ENCODE measurements at places on chromosomes 16 and 17. TPM values are rescaled to one million over a fixed set of nuclear protein-coding genes. Genes with fewer than 3 reads are reported as not detected.

The CHTF18 gene
- total RNA-seq, result 32.7 TPM

The PRCD gene
- 2.2 TPM for total RNA-seq

The CLDN7 gene
- total RNA-seq, result 11.3 TPM

The GNAO1 gene
- total RNA-seq, result 0.17 TPM

The FBXL16 gene
- total RNA-seq, result 0.45 TPM

The LITAFD gene
- not detected for total RNA-seq

The KRTAP4-4 gene
- not detected for total RNA-seq

The NGFR gene
- total RNA-seq, result under 0.01 TPM

The TBX6 gene
- total RNA-seq, result 0.15 TPM

The DYNLRB2 gene
- total RNA-seq, result not detected

The IGSF6 gene
- not detected for total RNA-seq

The MPO gene
- not detected for total RNA-seq

The SREBF1 gene
- total RNA-seq, result 82.7 TPM

The GRIN2A gene
- total RNA-seq, result under 0.01 TPM

The SDR42E2 gene
- total RNA-seq, result not detected

The MMP15 gene
- total RNA-seq, result 2.2 TPM

The TPSG1 gene
- not detected for total RNA-seq

The KRTAP2-1 gene
- total RNA-seq, result not detected

The HOXB3 gene
- total RNA-seq, result 45.0 TPM

The CCL4L2 gene
- not detected for total RNA-seq

The OR2C1 gene
- not detected for total RNA-seq

The BAHCC1 gene
- 8.4 TPM for total RNA-seq

The SPAG5 gene
- total RNA-seq, result 70.4 TPM

The ARHGDIG gene
- total RNA-seq, result not detected

The CACNG3 gene
- total RNA-seq, result not detected

The PIK3R5 gene
- total RNA-seq, result not detected

The ZNF750 gene
- not detected for total RNA-seq

The CDC27 gene
- 51.6 TPM for total RNA-seq

The ABHD15 gene
- total RNA-seq, result 7.1 TPM

The TMEM114 gene
- not detected for total RNA-seq

The CIBAR2 gene
- total RNA-seq, result not detected

The ADAD2 gene
- total RNA-seq, result not detected

The MMP25 gene
- total RNA-seq, result under 0.01 TPM

The DUS2 gene
- 22.0 TPM for total RNA-seq

The ARHGAP44 gene
- 0.74 TPM for total RNA-seq

The YPEL3 gene
- 28.7 TPM for total RNA-seq

The ACSM2A gene
- total RNA-seq, result not detected

The NDRG4 gene
- total RNA-seq, result 20.7 TPM

The CHRNE gene
- 0.74 TPM for total RNA-seq

The PRDM7 gene
- not detected for total RNA-seq

The PLD6 gene
- total RNA-seq, result 1.6 TPM

The FZD2 gene
- 44.7 TPM for total RNA-seq

The HSDL1 gene
- 13.4 TPM for total RNA-seq

The LPCAT2 gene
- total RNA-seq, result 2.4 TPM

The CDRT15L2 gene
- not detected for total RNA-seq

The ACSF3 gene
- 33.6 TPM for total RNA-seq

The HOXB7 gene
- 11.9 TPM for total RNA-seq

The DPEP2 gene
- not detected for total RNA-seq

The PDILT gene
- not detected for total RNA-seq
